HuH-7 (cell line): ENCODE measurements at places on chromosomes 2 and 18.

- peak; percentile 63 for DNase-seq
Observed at GRCh38 chr2:45611020-45611859, at the start of gene SRBD1. SRBD1 (minus strand) TSS chr2:45611267; CDS start chr2:45605441, 5,826 bp downstream.

GRCh38 chr18:2907550-2908135, 60.8 kb downstream of the EMILIN2 start:
- no peak for DNase-seq

DNA sequence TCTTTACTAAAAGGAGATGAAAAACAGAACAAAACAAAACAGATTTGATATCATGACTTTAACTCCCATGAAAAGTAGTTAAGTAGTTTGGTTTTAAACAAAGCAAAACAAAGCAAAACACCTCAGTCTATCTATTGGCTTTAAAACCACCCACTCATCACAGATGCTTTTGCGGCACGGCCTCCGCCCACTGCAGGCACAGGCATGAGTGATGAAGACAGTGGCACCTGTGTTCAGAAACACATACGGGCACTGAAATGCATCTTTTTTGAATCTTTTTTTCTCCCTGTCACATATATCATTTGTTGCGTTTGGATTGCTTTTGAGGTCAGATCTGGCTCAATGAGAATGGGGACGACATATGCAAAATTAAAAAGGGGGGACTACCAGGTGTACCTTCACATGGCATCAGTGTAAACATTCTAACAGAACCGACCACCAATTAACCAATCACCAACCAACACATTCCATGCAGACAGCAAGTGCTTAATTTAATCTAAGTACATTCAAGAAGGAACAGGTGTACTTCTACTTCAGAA, 147.4 kb upstream of the REV1 start:
- no peak for DNase-seq

- DNase-seq, result no peak
Observed at GRCh38 chr2:231359948-231360347, 35.6 kb upstream of the B3GNT7 start.

DNA sequence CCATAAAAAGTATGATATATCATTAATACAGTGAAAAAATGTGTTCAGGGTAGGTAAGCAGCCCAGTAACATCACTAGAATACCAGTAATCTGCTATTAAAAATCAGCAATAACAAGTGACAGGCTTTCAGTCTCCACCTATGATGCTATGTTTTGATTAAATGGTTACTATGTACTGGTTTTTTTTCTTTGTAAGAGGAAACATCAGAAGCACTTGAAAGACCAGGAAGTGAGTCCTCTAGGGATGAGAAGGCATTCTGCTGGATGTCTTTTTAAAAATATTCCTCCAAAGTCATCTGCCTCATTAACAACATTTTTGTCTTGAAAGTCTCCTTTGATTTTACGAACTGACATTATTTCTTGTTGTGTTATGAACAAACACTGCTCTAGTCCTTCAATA, 136.0 kb upstream of the FAM98A start:
- DNase-seq, result no peak

GRCh38 chr2:174063492-174064092, 98.4 kb upstream of the SP3 start:
- DNase-seq, result no peak

DNA sequence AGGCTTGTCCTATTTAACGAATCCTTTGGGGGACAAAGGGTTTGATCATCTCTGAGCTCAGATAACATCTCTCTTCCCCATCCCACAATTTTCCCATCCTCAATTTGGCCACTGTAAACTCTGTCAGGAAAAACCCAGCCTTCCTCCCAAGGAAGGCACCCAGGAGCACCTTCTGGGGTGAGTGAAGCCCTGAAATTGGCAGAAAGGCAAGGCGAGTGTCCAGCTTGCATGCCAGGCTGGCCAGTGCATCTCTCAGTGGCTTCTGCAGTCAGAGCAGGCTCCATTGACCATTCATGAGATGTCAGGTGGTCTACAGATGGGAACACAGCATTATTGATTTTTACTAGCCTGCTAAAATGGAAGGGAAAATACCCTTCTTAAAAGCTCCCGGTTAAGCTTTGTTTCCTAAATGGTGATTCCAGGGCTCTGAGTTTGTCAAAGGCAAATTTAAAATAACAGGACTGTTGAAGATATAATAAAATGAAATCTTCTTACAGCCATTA, 83.2 kb upstream of the BOD1L2 start:
- no peak for DNase-seq

GRCh38 chr2:144240656-144241339, 279.1 kb downstream of the ZEB2 start:
- no peak for DNase-seq

- no peak for DNase-seq
Observed at GRCh38 chr2:100641125-100641435, 78.3 kb downstream of the PDCL3 start.

DNA sequence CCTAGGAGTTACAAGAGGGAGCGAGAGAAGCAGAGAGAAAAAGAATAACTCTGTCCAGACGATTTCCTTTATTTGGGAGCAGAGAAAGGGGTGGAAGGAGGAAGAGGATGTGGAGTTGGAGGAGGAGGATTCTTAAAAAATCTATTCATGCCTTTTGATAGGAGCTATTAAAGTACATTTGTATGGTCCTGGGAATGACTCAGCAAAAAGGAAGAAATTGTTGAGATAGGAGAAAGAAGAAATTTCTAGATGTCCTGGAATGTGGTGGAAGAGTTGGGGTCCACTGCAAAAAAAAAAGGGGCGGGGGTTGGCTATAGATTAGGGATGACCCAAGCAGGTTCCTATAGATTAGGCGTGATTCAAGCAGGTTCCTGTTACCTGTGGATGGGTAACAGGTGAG, 32.4 kb upstream of the RPRM start:
- DNase-seq, result no peak

- no peak for DNase-seq
Observed at GRCh38 chr2:119862127-119862889, 102.6 kb downstream of the PTPN4 start.

- DNase-seq, result no peak
Observed at GRCh38 chr2:24349097-24349496, 11.2 kb downstream of the ITSN2 start.

DNA sequence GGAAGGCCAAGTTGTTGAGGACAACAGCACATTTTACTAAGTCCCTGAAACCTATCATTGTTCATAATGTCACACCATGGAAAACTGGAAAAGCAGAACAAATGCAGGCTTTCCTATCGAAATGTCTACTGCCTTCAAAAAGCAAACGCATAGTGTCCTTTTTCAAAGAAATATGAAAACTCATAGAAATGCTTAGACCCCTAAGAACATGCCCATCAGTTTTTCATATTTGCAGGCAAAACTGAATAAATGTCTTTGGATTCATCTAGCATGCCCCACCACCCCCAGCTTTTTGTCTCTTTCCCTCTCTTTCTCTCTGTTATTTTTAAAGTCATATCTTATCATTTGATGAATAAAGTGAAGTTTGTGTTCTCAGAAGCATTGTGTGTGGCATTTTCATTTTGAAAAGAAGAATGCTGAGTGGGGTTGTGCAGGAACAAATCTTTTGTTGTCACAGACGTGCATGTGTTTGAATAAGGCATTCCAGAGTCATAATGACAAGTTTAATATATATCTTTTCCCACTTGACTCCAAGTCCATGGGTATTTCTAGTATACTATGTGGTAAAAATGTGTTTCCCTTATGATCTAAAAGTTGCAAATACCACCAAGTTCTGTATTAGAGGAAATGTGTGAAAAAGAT, 2180.0 kb upstream of the PIK3C3 start:
- no peak for DNase-seq

DNA sequence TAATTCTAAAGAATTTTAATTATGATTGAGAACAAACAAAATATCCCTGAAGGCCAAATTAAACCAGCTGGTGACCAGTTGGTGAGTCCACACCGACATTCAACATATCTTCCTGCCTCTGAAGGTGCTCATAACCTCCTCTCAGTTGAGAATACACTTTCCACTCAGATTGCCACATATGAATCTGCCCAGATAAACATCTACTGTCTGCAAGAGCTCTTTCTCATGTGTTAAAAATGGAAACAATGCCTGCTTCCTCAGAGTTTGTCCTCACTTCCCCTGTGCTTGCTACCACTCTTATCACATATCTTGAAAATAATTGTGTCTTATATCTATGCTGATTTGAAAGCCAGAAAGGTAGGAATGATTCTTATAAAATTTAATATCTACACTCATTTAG, 177.7 kb upstream of the GULP1 start:
- no peak for DNase-seq

DNA sequence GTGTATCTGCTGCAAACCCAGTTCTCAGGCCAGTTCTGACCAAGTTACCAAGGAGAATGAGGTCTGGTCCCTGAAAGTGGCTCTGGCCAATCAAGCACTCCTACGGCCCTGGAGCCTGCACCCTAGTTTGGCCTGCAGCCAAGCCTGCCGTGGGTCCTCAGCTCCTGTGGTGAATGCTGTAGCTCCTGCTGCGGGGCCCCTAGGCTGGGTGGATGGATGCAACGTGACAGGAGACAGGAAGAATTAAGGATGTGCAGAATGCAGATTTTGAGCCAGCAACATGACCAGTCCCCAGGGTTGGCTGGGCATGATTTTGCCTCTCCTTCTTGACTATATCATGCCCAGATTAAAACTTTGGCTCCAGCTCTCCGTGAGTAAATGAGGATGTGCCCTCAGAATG, 97.2 kb downstream of the SMAD7 start:
- DNase-seq, result no peak

DNA sequence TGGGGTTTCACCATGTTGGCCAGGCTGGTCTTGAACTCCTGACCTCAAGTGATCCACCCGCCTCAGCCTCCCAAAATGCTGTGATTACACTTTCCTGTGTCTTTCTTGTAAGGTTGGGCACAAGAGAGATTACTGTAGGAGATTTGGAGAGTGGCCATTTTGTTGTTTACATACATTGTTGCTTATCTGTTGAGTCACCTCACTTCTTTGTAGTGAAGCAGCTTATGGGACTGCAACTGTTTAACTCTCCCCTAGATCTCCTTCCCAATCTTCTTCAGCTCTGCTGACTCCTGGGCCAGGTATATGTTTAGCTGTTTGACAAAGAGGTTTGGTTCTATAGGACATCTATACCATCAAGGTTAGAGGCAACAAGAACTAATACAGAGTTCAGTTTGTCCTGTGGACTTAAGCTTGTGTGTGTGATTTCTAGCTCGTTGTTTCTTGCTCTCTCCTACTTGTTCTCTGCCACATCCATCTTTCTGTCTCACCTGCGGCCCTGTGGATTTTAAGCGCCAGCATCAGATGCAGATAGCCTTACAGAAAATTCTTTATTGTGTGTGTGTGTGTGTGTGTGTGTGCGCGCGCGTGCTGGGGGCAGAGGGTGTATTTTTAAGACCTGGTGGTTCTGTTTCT, 95.4 kb downstream of the HAUS1 start:
- DNase-seq, result no peak

GRCh38 chr2:215371915-215372897, 60.3 kb downstream of the ATIC start:
- DNase-seq, result no peak

DNA sequence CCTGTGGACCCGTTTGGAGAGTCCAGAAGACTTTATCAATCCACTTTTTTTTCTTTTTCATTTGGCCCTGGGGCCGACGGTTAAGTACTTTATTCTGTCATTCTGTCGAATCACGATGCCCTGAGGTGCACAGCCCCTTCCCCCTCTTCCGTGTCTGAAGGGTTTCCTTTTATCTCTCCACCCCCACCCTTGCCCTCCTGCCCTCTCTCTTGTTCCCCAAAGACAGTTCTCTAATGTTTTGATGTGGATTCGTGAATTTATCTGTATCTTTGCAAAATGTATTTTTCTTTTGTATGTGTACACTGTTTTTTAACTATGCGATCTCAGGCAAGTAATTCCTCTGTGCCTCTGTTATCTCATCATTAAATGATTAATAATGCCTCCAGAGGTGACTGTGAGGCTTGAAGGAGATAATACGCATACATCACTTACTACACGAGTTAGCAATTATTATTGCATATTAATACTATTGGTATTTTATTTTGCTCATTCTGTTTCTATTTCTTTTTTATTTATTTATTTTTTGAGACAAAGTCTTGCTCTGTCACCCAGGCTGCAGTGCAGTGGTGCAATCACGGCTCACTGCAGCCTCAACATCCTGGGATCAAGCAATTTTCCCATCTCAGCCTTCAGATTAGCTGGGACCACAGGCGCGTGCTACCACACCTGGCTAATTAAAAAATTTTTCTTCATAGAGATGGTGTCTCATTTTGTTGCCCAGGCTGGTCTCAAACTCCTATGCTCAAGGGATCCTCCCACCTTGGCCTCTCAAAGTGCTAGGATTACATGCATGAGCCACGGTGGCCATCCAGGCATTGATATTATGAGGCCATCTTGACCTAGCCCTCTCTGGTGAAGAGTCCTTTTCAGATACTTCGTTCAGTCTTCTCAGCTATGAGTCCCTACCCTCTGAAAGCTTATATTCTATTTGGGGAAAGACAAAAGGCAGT, 1.4 kb upstream of the CASP8 start:
- DNase-seq, result no peak

- DNase-seq, result no peak
Observed at GRCh38 chr2:186968277-186968676, 119.3 kb upstream of the ZSWIM2 start.

GRCh38 chr2:68594674-68595492, 48.5 kb upstream of the PROKR1 start:
- peak; percentile 20 for DNase-seq

- no peak for DNase-seq
Observed at GRCh38 chr2:136238286-136239078, 120.5 kb upstream of the CXCR4 start.

GRCh38 chr2:17583646-17584045, 43.1 kb downstream of the VSNL1 start:
- no peak for DNase-seq

- DNase-seq, result no peak
Observed at GRCh38 chr2:169640104-169640503, 54.1 kb downstream of the CFAP210 start.

DNA sequence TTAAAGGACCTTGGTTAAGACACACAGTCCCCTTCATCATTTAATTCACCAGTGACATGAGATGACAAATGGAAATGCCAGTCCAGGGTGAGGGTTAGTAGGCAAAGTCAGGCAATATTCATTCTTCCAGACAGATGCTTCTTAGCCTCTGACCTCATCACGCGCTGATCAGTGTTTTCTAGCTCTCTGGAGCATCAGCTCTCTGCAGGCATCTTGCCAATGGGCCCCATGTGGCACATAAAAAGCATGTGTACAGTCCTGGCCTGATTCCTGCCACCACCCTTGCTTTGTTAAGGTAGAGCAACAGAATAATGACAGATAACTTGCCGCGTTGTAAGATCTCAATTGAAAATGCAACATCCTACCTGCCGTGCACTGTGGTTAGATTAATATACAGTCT, 20.3 kb upstream of the NPAS2 start:
- DNase-seq, result no peak

DNA sequence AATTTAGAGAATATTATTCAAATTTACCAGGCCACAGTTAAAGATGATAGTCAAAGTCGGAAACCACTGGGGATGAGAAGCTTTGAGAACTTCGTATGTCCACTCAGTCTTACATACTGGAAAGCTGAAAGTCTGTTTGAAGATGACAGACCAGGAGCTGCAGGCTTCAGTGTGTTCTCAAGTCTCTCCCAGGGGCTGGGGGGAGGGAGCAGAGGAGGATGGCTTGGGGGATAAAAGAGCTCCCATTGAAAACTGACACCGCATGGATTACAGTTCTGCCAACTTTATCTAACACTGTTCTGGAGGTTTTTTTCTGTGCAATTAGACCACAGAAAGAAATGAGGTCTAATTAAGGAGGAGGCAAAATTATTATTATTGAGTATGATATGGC, 170.5 kb upstream of the ALKAL2 start:
- DNase-seq, result no peak
